Psoas muscle (tissue), 8 donors: ENCODE measurements at places on chromosomes 5 and 9.

DNA sequence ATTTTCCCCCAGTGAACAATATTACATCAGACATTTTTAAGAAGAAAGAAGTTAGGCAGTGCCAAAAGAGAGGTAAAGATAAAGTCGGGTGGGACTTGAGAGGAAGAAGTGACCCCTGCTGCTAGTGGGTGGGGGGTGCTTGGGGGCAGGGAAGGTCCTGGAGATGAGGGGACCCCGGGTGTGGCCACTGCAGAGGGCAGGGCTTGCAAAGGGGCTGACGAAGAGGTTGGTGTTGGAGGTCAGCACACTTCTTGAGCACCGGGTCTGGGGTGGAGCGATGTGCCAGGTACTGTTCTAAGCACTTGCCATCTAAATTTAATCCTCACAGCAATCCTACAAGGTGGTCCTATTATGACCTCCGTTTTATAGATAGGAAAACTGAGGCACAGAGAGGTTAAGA is 62.0 kb downstream of the AMBP start:
- no peak for DNase-seq
- no peaks in the 10 kb centered on the region for H3K36me3 ChIP-seq
- H3K4me1 ChIP-seq: no peaks in the 10 kb centered on the region
- no peaks in the 10 kb centered on the region for H3K27me3 ChIP-seq

- H3K27me3 ChIP-seq: no peaks in the 10 kb centered on the region
- no peak for DNase-seq
- no peak overlapping the region for H3K4me3 ChIP-seq
- no peaks in the 10 kb centered on the region for H3K4me1 ChIP-seq
Measured at GRCh38 chr9:92709240-92709639, 39.3 kb upstream of the IPPK start.

- no peak overlapping the region for H3K4me3 ChIP-seq
- no peaks in the 10 kb centered on the region for H3K27me3 ChIP-seq
Measured at GRCh38 chr9:125536167-125536772, 170.7 kb downstream of the MAPKAP1 start.

- H3K4me3 ChIP-seq: peak within 1 kb of the TSS; percentile 62
- peaks cover 65% of the 10 kb centered on the region for H3K27me3 ChIP-seq
- H3K4me1 ChIP-seq: no peaks in the 10 kb centered on the region
- H3K27ac ChIP-seq: no peak within 1 kb of the TSS
- DNase-seq: peak; percentile 77
Measured at GRCh38 chr5:321230-321725, at the start of gene AHRR. Gene AHRR, plus strand, starts transcription at chr5:321714. Its CDS starts 22,189 bp downstream, at chr5:343903.

DNA sequence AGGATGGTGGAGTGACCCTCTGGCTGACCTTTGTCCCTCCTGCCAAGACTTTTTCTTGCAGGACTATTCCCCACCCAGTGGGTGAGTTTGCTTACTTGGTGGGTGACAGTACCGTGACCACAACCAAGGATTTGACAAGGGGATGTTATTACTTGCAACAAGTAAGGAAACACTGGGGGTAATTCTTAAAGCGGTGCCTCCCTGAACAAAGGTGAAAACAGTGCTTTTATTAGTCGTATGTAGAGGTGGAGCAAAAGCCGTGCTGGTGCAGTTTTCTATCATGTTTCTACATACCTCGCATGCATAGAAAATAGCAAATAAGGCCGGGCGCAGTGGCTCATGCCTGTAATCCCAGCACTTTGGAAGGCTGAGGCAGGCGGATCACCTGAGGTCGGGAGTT is 41.0 kb upstream of the KDM4C start:
- peaks cover 6% of the 10 kb centered on the region for H3K27me3 ChIP-seq
- no peak overlapping the region for H3K27ac ChIP-seq
- peak overlapping the region; percentile 65 for H3K4me3 ChIP-seq
- DNase-seq: no peak
- no peaks in the 10 kb centered on the region for H3K36me3 ChIP-seq
- no peaks in the 10 kb centered on the region for H3K4me1 ChIP-seq

- no peak overlapping the region for H3K27ac ChIP-seq
- no peaks in the 10 kb centered on the region for H3K36me3 ChIP-seq
- H3K27me3 ChIP-seq: no peaks in the 10 kb centered on the region
- H3K4me1 ChIP-seq: no peaks in the 10 kb centered on the region
Measured at GRCh38 chr9:18359335-18359734, 114.6 kb upstream of the ADAMTSL1 start.

DNA sequence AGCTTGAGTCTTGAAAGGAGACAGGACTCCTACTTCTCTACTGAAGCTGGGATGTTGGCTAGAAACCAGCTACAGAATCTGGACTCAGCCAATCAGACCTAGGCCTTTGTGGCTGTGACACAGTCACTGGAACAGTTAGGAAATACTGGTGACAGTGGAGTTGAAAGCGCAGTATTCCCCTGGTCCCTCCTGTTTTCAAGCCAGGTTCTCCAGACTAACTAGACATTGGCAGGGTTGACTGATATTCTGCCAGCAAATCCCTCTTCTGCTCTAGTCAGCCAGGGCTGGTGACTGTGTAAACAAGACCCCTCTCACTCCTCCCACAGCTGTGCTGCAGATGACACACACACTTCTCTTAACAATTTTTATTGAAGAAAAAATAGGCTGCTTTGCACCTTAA is 8.7 kb downstream of the SHROOM1 start:
- H3K27ac ChIP-seq: no peak overlapping the region
- H3K4me1 ChIP-seq: no peaks in the 10 kb centered on the region
- peaks cover 28% of the 10 kb centered on the region for H3K27me3 ChIP-seq
- no peak for DNase-seq
- H3K36me3 ChIP-seq: no peaks in the 10 kb centered on the region

GRCh38 chr9:108162664-108163063 is 673.1 kb upstream of the KLF4 start:
- H3K27ac ChIP-seq: no peak overlapping the region
- H3K27me3 ChIP-seq: peaks cover 2% of the 10 kb centered on the region
- no peaks in the 10 kb centered on the region for H3K4me1 ChIP-seq
- H3K4me3 ChIP-seq: no peak overlapping the region
- H3K36me3 ChIP-seq: no peaks in the 10 kb centered on the region

GRCh38 chr9:133506653-133507038 is 18.1 kb downstream of the MYMK start:
- H3K4me3 ChIP-seq: no peak overlapping the region
- H3K36me3 ChIP-seq: no peaks in the 10 kb centered on the region
- peak; percentile 80 for DNase-seq
- no peak overlapping the region for H3K27ac ChIP-seq

- no peak overlapping the region for H3K4me3 ChIP-seq
- H3K27ac ChIP-seq: no peak overlapping the region
- H3K36me3 ChIP-seq: no peaks in the 10 kb centered on the region
- no peaks in the 10 kb centered on the region for H3K27me3 ChIP-seq
- no peaks in the 10 kb centered on the region for H3K4me1 ChIP-seq
Measured at GRCh38 chr5:26945901-26946300, 92.5 kb downstream of the CDH9 start.

GRCh38 chr5:66565878-66566277 is 30.3 kb upstream of the MAST4 start:
- peaks cover 2% of the 10 kb centered on the region for H3K27me3 ChIP-seq
- no peak overlapping the region for H3K4me3 ChIP-seq
- H3K4me1 ChIP-seq: no peaks in the 10 kb centered on the region
- H3K36me3 ChIP-seq: no peaks in the 10 kb centered on the region
- no peak for DNase-seq
- H3K27ac ChIP-seq: no peak overlapping the region

- H3K4me3 ChIP-seq: no peak overlapping the region
- no peaks in the 10 kb centered on the region for H3K36me3 ChIP-seq
- DNase-seq: no peak
- H3K4me1 ChIP-seq: no peaks in the 10 kb centered on the region
- H3K27ac ChIP-seq: no peak overlapping the region
Measured at GRCh38 chr5:62082370-62082801, 223.6 kb upstream of the KIF2A start.

GRCh38 chr5:79059674-79060073 is 9.8 kb downstream of the DMGDH start:
- H3K27me3 ChIP-seq: no peaks in the 10 kb centered on the region
- no peak overlapping the region for H3K27ac ChIP-seq
- no peaks in the 10 kb centered on the region for H3K36me3 ChIP-seq
- no peaks in the 10 kb centered on the region for H3K4me1 ChIP-seq

GRCh38 chr9:129175825-129176633 is 2.0 kb downstream of the IER5L start:
- H3K4me1 ChIP-seq: peaks cover 17% of the 10 kb centered on the region
- peak; percentile 90 for DNase-seq
- no peaks in the 10 kb centered on the region for H3K27me3 ChIP-seq
- peak overlapping the region; percentile 86 for H3K4me3 ChIP-seq
- peak overlapping the region; percentile 89 for H3K27ac ChIP-seq
- H3K36me3 ChIP-seq: no peaks in the 10 kb centered on the region

DNA sequence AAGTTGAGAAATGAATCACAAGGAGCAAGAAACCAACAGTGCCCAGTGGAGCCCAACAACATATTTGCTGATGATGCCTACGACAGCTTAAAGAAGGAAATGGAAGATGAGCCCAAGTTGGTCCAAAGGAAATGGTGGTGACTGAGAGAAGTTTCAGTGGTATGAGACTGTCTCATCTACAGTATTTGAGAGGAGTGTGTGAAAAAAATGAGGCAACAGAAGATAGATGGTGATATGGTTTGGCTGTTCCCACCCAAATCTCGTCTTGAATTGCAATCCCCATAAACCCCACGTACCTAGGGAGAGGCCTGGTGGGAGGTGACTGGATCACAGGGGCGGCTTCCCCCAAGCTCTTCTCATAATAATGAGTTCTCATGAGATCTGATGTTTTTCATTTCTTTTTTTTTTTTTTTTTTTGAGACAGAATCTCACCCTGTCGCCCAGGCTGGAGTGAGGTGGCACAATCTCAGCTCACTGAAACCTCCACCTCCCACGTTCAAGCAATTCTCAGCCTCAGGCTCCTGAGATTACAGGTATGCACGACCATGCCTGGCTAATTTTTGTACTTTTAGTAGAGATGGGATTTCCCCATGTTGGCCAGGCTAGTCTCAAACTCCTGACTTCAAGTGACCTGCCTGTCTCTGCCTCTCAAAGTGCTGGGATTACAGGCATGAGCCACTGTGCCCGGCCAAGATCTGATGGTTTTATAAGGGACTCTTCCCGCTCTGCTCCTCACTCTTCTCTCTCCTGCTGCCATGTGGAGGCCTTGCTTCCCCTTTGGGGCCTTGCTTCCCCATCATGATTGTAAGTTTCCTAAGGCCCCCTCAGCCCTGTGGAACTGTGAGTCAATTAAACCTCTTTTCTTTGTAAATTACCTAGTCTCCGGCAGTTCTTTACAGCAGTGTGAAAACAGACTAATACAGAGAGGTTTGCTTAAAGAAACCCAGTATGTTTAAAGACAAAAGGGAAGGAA is 30.2 kb downstream of the EFCAB9 start:
- no peak overlapping the region for H3K27ac ChIP-seq
- no peaks in the 10 kb centered on the region for H3K4me1 ChIP-seq
- H3K36me3 ChIP-seq: peaks cover 14% of the 10 kb centered on the region

- DNase-seq: no peak
- no peaks in the 10 kb centered on the region for H3K27me3 ChIP-seq
- no peak overlapping the region for H3K4me3 ChIP-seq
- H3K27ac ChIP-seq: no peak overlapping the region
- no peaks in the 10 kb centered on the region for H3K4me1 ChIP-seq
Measured at GRCh38 chr5:30957591-30957990, 235.9 kb upstream of the CDH6 start.

DNA sequence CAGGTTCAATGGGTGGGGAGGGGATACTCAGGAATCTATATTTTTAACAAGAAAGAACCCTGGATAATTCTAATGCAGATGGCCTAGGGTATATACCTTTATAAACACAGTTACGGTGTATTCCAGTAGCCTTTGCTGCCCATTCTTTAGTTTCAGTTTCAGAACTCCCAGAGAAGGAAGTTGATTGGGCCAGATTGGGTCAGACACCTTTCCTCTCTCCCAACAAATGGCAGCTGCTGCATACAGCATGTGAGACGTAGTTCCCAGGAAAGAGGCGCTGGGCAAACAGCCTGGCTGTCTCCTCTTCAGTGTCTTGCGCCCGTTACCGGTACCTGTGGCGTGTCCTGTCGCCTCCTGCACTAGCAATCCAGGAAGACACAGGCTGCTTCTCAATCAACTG is 20.4 kb downstream of the ACO1 start:
- H3K4me3 ChIP-seq: no peak overlapping the region
- no peaks in the 10 kb centered on the region for H3K27me3 ChIP-seq
- no peaks in the 10 kb centered on the region for H3K4me1 ChIP-seq
- no peak overlapping the region for H3K27ac ChIP-seq
- no peak for DNase-seq
- peaks cover 48% of the 10 kb centered on the region for H3K36me3 ChIP-seq

DNA sequence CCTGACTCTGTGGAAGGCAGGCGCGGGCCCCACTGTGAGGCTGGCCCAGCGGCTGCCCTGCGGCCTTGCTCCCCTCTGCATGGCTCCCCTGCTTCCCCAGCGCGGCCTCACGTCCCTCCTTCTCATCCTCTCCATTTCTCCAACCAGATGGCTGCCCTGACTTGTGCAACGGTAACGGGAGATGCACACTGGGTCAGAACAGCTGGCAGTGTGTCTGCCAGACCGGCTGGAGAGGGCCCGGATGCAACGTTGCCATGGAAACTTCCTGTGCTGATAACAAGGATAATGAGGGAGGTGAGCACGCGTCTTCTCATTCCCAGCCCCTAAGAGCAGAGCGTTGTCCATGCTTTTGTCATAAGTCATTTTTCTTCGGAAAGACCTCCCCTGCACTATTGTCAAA is 129.0 kb upstream of the WWC1 start:
- H3K36me3 ChIP-seq: no peaks in the 10 kb centered on the region
- no peaks in the 10 kb centered on the region for H3K4me1 ChIP-seq
- H3K27me3 ChIP-seq: no peaks in the 10 kb centered on the region
- no peak overlapping the region for H3K27ac ChIP-seq
- H3K4me3 ChIP-seq: no peak overlapping the region
- DNase-seq: no peak

- H3K27me3 ChIP-seq: no peaks in the 10 kb centered on the region
- H3K27ac ChIP-seq: no peak overlapping the region
Measured at GRCh38 chr9:86341007-86341491, 13.2 kb downstream of the TUT7 start.

GRCh38 chr9:125141251-125141650 is 2.1 kb downstream of the SCAI start:
- no peak for DNase-seq
- H3K4me1 ChIP-seq: no peaks in the 10 kb centered on the region
- H3K27ac ChIP-seq: no peak overlapping the region
- H3K4me3 ChIP-seq: no peak overlapping the region
- H3K27me3 ChIP-seq: no peaks in the 10 kb centered on the region
- no peaks in the 10 kb centered on the region for H3K36me3 ChIP-seq

- H3K27ac ChIP-seq: no peak overlapping the region
- H3K27me3 ChIP-seq: no peaks in the 10 kb centered on the region
- no peak for DNase-seq
- no peaks in the 10 kb centered on the region for H3K36me3 ChIP-seq
- no peaks in the 10 kb centered on the region for H3K4me1 ChIP-seq
Measured at GRCh38 chr5:8094304-8094703, 225.4 kb downstream of the MTRR start.

- no peak for DNase-seq
- H3K27ac ChIP-seq: no peak overlapping the region
- H3K4me3 ChIP-seq: no peak overlapping the region
Measured at GRCh38 chr5:148314187-148314586, 2.0 kb downstream of the SPINK7 start.

DNA sequence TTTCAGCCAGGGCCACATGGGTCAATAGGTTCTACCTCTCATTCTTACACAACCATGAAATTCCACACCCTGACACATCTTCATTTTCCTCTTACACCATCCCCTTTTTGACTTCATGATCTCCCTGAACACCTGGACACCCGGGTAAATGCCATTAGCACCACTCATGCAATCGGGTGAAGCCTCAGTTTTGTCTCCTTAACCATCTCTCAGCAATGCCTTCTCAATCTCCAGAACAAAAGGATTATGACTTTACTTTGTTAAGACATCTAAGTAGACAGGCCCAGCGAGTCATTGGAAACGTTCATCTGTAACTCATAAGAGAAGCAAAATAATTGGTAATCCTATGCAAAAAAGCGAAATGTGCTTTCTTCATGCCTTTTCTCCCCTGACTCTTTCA is 49.9 kb downstream of the ADAMTS12 start:
- no peak overlapping the region for H3K27ac ChIP-seq
- no peaks in the 10 kb centered on the region for H3K27me3 ChIP-seq
- H3K4me3 ChIP-seq: no peak overlapping the region
- no peaks in the 10 kb centered on the region for H3K4me1 ChIP-seq
- no peaks in the 10 kb centered on the region for H3K36me3 ChIP-seq
